ENCODE measurements at places on chromosomes 12 and 14.
A peak's percentile ranks its signal among the peaks of the same experiment; 100 is the strongest.

DNA sequence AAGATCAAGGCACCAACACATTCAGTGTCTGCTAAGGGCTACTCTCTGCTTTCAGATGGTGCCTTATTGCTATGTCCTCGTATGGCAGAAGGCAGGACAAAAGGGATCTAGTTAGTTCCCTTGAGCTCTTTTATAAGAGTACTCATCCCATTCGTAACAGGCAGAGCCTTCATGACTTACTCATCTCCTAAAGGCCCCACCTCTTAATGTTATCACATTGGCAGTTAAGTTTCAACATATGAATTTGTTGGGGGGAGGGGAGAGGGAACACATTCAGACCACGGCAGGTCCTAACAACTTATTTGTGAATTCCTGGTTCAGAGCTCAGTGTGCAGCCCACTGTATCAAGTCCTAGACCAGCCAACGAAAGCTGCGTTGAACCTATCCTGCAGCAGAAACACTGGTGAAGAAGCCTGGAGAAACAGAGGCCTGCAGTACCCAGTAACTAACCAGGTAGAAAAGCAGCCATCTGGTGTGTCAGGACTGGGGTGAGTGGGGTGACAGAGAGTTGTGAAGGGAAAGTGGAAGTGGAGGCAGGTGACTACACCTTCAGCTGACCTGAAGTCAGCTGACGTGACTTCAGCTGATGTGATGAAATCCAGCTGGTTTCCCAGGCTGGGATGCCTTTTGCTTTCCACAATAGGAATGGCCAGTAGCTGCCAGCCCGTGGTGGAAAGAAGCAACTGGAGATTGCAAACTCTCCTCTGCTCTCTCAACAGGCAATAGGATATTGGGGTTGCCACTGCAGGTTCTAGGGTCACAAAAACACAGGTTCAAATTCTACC lies 101.6 kb upstream of the PLXNC1 start:
- DNase-seq = peak; percentile 21

DNA sequence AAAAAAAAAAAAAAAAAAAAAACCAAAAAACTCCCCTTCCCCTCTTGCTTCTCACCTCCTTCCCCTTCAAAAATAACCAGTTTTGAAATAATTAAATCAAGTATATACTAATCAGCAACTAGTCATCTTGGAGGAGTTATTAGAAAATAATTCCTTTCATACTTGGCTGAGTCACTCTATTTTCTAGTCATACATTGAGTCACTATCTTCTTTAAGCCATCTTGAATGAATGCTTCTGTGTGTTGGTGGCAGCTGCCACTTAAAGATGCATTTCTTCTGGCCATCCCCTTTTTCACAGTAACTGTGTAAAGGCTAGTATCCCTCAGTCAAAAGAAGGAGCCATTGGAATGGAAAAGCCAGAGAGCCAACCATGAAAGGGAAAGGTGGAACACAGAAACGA lies 84.2 kb upstream of the TMEM263 start:
- peak; percentile 56 for DNase-seq

GRCh38 chr12:53560912-53561589 lies 53.8 kb upstream of the NPFF start:
- peak; percentile 24 for DNase-seq

- DNase-seq = no peak
Measured at GRCh38 chr14:22390195-22390594, 198.8 kb downstream of the DAD1 start.

DNA sequence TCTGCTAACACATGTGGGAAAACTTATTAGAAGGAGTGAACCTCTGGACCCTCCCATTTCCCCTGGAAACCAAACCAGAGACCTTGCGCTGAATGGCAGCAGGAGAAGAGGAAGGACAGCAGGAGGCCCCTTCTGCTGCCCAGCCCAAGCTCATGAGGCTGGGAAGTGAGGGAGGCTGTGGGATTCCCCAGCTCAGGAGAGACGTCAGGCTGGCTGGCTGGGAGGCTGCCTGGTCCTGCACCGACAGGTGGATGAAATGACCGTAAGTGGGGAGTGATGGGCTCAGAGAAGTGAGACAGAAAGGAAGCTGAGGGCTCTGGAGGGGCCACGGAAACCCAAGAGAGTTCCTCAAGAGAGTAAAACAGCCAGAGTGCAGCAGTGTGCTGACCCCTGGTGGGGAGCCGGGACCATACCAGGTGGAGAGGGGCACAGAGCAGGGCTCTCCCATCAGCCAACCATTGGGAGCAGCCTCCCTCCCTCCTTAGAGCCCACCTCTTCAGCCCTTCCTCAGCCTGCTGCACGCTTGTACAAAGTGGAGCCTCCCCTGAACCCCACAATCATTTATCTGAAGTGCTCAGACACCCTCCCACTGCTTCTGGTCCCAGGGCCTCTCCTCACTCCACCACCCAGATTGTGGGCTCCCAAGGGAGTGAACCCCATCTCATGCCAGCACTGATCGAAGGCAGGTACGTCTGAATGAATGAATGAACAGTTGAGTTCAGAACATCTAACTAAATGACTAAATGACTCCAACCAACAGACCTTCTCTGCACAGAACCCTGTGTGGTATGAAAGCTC lies 14.0 kb downstream of the TAMALIN start:
- DNase-seq = no peak

DNA sequence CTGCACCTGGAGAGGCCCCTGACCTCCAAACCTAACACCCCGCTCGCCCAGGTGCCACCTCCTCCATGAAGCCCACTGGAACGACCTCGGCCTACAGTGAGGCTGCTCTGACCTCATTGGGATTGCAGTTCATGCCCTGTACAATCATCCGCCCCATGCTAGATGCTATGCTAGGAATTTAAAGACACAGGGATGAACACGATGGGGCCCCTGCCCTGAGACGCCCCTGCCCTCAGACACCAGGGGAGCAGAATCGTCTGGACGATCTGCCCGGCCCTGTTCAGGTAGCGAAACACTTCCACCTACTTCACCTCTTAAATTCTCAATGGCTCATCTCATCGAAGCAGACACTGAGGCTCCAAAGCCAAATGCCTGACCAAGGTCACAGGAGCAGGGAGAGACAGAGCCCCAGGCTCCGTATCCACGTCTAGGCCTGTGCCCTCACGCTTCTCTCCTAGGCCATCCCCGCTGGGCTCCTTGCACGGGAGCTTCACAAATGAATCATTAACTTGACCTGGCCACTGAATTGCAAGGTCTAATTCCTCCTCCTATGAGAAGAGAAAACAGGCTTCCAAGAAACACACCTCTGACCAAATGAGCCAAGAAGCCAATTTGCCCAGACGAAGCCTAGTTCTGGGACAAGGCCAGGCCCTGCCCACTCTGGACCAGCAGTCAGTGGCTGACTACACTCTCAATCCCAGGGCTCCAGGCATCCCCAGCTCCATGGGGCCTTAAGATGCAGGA lies 35.2 kb downstream of the SCARB1 start:
- DNase-seq = peak; percentile 74

GRCh38 chr12:57693317-57693658 lies 644 bp upstream of the OS9 start:
- DNase-seq = no peak

GRCh38 chr14:103143506-103143905 lies 20.2 kb downstream of the TNFAIP2 start:
- peak; percentile 44 for DNase-seq

GRCh38 chr14:43308421-43309110 lies 1198.5 kb downstream of the FSCB start:
- DNase-seq = no peak

DNA sequence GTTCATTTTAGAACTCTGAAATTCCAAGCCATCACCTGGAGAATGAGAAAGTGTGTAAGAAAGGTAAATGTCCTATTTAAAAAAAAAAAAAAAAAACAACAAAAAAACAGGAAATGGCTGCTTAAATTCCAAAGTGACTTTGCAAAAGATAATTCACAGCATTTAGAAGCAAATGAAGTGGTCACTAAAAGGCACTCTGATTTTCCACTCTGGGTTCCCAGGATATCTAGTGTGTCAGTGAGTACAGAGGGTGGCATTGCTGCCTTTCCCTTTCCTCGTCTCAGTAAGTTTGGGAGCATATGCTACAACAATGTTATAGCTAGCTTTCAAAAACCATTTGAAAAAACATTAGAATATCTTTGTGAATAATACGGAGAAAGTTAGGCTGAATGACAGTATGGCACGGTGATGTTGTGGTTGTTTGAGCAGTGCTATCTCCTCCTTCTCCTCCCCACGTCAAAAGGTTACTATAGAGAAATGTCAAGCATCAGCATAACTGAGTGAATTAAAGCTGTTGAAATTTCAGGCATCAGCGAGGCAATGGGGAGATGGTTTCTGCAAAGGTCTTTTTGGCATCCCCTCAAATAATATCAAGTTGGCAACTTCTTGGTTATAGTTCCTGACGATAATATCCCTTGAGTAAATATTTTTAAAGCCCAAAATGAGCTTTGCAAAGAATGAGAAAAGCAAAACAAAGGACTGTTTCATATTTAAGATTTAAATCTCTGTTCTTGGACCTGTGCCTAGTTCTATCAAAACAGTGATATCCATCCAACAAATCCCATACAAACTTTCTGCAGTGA lies 164.5 kb upstream of the E2F7 start:
- peak; percentile 10 for DNase-seq

- DNase-seq = peak; percentile 78
Measured at GRCh38 chr12:63844391-63845341, at the start of gene SRGAP1. TSS of gene SRGAP1 (plus strand) at chr12:63844700. CDS start at chr12:63844817, 117 bp downstream.

DNA sequence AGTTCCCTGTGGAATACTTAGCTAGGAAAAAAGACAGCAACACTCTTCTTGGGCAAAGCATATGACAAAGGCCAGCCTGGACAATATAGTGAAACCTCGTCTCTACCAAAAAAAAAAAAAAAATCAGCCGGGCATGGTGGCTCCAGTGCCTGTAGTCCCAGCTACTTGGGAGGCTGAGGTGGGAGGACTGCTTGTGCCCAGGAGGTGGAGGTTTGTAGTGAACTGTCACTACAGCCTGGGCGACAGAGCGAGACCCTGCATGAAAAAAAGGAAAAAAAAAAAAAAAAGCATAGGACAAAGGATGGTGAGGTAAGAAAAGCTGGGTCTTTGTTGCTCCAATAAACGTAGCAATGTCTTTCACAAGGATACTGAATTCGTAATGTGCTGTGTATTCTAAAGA lies 1.1 kb downstream of the TXNDC16 start:
- no peak for DNase-seq

DNA sequence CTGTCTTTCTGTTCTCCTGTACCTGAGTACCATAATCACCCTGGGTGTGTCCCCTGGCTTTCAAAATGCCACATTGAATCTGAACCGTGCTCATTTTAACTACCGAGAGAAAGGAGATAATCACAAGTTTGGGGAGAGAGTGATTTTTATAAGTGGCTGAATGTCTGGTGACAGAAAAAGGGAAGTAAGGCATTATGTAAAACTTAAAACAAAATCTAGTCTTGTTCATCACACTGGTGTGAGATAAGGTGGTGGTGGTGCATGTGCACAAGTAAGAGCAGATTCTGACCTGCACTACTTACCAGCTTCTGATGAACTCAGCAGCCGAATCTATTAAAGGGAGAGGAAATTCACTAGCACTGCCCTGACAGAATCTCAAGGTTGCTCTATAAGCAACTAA lies 56.3 kb downstream of the SPPL3 start:
- no peak for DNase-seq

GRCh38 chr14:43938588-43939281 lies 568.3 kb downstream of the FSCB start:
- no peak for DNase-seq

DNA sequence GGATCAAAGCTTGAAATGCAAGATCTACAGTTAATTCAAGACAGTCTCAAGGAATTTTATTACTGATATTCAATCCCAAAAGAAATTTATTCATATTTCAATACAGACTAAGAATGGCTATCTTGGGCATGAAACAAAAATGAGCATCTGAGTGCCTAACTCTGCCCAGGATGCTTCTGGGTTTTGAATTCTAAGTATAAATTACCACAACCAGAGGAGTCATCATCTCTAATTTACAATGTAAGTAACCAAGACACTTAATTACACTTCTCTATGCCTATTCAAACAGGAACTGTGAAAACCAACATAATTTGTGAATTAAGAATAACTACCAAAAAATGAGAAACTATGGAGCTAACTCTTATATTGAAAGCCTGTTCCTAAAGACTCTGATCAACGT lies 14.1 kb downstream of the OSBPL8 start:
- DNase-seq = no peak

GRCh38 chr14:43362586-43362985 lies 1144.5 kb downstream of the FSCB start:
- DNase-seq = no peak

- DNase-seq = no peak
Measured at GRCh38 chr12:11070999-11071398, 8.9 kb upstream of the TAS2R46 start.

GRCh38 chr14:50943261-50943942 lies 881 bp downstream of the PYGL start:
- no peak for DNase-seq

- DNase-seq = no peak
Measured at GRCh38 chr14:35250319-35250718, 41.9 kb upstream of the PSMA6 start.

GRCh38 chr14:79334272-79334671 lies 877.0 kb downstream of the DIO2 start:
- no peak for DNase-seq

DNA sequence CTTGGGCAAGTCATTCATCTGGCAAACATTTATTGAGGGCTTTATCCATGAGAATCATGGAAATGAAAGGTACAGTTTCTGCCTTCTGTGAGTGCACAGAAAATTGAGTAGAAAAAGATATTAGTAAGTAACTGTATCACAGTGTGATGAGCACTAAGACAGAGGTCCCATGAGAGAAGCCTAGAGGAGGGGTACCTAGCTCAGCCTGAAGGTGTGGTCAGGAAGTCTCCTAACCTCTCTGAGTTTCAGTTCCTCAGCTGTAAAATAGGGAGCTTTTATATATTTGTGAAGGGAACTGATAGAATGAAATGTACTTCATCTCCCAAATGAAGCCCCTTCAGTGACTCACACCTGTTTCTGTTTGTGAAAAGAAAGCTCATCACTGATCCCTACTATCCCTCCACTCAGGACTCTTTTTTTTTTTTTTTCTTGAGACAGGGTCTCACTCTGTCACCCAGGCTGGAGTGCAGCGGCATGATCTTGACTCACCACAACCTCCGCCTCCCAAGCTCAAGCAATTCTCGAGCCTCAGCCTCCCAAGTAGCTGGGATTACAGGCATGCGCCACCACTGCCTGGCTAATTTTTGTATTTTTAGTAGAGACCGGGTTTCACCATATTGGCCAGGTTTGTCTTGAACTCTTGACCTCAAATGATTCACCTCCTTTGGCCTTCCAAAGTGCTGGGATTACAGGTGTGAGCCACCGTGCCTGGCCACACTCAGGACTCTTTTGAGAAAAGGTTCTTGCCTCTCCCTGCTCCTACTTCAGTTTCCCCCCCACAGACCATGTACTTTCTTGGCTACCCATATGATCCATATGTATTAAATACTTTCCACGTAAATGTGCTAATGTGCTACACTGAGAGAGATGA lies 93.7 kb upstream of the FUT8 start:
- no peak for DNase-seq

GRCh38 chr14:72057701-72058285 lies 125.6 kb downstream of the RGS6 start:
- no peak for DNase-seq

DNA sequence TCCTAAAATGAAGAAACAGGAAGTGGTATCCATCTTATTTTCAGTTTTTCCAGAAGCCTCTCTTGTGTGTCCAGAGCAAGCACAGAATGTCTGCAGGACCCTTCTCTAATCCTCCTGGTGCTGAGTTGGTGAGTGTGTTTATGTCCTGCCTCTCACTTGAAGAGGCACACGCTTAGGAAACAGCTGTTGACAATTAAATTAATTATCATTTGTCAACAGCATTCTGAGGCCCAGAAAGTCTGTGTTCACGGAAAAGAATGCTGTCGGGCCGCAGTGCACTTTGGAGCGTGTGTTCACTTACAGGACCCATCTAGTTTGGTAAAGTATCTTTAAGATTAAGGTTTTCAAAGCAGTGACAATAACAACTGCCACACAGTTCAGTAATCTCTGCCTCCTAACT lies 70.5 kb downstream of the LMNTD1 start:
- DNase-seq = no peak

- no peak for DNase-seq
Measured at GRCh38 chr12:97380440-97380839, 82.2 kb upstream of the RMST start.

All from iris pigment epithelial cell (primary cell).